ENCODE measurements at places on chromosomes 12 and 14. TPM values are rescaled to one million over a fixed set of nuclear protein-coding genes. Genes with fewer than 3 reads are reported as not detected.

SDSL gene
- 13.3 TPM for total RNA-seq

NGB gene
- not detected for total RNA-seq

DNA sequence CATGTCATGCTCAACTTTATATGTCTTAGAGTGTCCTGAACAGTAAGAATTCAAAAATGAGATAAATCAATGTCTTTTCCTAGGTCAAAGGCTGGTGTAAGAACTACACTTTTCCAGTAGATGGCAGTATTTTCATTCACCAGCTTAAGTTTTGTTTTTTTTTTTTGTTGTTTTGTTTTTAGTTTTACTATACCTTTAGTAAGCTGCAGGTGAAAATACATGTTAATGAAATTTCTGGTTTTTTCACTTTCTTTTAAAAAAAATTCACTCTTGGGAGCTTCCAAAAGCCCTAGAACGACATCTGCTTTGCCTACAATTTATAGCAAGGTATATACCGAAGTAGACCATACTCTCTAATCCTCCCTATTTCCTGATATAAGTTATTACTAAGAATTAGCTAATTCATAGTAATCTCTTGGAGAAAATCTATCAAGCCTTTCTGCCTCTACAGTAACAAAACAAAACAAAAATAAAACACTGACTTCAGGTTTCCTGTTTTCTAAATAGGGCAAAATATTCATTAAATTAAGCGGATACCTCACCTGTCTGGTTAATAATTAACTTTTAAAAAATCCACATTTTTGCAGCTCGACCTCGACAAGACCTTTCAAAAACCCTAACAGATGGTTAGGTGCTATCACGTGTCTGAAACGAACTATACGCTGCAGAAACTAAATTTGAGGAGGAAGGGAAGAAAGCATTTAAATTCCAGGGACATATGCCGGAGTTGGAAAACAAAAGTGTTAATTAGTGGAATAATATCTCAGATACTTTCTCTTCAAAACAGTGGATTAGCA is 2.7 kb upstream of the SAMD4A start:
- H3K4me3 ChIP-seq: peak overlapping the region; percentile 89

DNA sequence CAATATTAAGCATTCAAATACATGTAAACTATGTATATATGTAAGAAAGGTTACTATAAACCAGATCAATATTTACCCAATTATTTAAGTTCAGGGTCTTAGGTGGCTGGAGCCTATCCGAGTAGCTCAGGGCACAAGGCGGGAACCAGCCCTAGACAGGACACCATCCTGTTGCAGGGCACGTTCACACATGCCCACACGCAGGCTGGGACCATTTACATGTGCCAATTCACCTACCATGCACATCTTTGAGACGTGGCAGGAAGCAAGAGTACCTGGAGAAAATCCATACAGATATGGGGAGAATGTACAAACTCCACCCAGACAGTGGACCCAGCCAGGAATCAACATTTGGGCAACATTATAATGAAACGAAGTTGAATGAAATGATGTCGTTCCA is 263.0 kb upstream of the E2F7 start:
- no peak for DNase-seq
- H3K36me3 ChIP-seq: no peaks in the 10 kb centered on the region
- H3K27me3 ChIP-seq: peaks cover 7% of the 10 kb centered on the region
- no peak overlapping the region for H3K27ac ChIP-seq
- peaks cover 21% of the 10 kb centered on the region for H3K4me1 ChIP-seq

- no peaks in the 10 kb centered on the region for H3K27me3 ChIP-seq
- H3K27ac ChIP-seq: peak overlapping the region; percentile 4
- peaks cover 97% of the 10 kb centered on the region for H3K4me1 ChIP-seq
- H3K4me3 ChIP-seq: no peak overlapping the region
- DNase-seq: no peak
- H3K36me3 ChIP-seq: no peaks in the 10 kb centered on the region
These were observed 38.2 kb downstream of the WNK1 start for GRCh38 chr12:790608-791007.

DNA sequence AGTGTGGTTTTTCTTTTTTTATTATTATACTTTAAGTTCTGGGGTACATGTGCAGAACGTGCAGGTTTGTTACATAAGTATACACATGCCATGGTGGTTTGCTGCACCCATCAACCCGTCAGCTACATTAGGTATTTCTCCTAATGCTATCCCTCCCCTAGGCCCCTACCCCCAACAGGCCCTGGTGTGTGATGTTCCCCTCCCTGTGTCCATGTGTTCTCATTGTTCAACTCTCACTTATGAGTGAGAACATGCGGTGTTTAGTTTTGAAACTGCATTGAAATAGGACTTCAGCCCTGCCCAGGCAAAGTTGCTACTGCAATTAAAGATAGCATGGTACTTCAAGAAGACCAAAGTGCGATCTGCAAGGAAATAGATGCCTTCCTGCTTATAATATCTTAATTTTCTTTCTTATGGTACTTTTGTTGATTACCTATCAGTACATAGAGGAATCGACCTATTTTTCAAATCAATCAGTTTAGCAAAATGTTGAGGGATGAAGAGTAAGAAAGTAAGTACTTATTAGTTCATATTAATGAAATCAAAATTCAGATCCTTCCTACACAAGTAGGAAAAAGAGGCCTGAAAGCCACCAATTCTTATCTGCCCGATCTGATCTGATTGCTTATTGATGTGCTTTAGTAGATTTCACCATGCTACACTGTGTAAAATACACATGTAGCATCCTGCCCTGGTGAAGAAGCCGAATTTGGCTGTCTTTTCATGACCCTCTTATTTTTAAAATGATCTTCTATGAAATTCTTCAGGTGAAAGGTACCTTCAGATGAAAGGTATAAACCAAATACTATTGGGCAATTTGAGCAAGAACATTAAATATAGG is 1.6 kb downstream of the LTA4H start:
- DNase-seq: no peak
- peak overlapping the region; percentile 89 for H3K4me3 ChIP-seq
- H3K4me1 ChIP-seq: peaks cover 24% of the 10 kb centered on the region
- no peaks in the 10 kb centered on the region for H3K36me3 ChIP-seq
- no peaks in the 10 kb centered on the region for H3K27me3 ChIP-seq

- H3K27me3 ChIP-seq: no peaks in the 10 kb centered on the region
- H3K36me3 ChIP-seq: no peaks in the 10 kb centered on the region
- peaks cover 40% of the 10 kb centered on the region for H3K4me1 ChIP-seq
These were observed 444 bp downstream of the DRAM1 start for GRCh38 chr12:101877806-101878242.

DNA sequence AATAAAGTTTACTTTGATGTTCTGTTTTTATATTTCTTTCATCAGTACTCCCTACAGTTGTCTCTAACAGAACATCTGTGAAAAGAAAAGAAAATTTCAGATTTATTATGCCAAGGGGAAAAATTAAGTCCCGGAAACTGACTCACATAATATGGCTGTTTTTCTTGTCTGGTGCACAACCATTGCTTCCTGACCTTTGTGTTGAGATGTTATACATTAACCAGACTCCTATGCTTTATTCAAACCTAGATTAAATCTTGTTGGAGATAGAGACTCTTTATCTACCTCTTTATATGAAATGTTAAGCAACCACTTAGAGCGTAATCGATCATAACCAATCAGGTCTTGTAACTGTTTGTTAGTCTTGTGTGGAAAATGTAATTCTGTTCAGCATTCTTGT is 37.6 kb upstream of the BICD1 start:
- H3K27me3 ChIP-seq: no peaks in the 10 kb centered on the region
- H3K4me1 ChIP-seq: no peaks in the 10 kb centered on the region
- DNase-seq: no peak
- H3K36me3 ChIP-seq: no peaks in the 10 kb centered on the region
- no peak overlapping the region for H3K27ac ChIP-seq

OR6C1 gene
- total RNA-seq: not detected

DNA sequence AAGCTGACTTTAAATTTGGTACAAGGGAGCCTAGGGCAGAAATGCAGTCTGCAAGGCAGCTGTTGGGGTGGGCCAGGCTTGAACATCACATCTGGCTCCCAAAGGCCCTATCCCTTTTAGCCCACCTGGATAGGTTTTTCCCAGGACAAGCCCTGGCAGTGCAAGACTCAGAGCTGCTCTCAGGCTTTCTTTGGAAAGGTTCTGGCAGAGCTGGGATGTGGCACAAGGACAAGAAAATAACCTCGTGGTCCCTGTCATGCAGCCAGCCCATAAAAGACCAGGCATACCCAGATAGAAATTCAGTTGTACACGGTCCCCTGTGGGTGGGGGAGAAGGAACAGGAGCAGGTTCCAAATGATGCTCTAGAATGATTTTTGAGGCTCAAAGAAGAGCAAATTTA is 206.9 kb downstream of the TTC7B start:
- no peak overlapping the region for H3K4me3 ChIP-seq
- peaks cover 63% of the 10 kb centered on the region for H3K4me1 ChIP-seq
- peak overlapping the region; percentile 14 for H3K27ac ChIP-seq
- DNase-seq: no peak
- peaks cover 15% of the 10 kb centered on the region for H3K36me3 ChIP-seq
- H3K27me3 ChIP-seq: no peaks in the 10 kb centered on the region

DNA sequence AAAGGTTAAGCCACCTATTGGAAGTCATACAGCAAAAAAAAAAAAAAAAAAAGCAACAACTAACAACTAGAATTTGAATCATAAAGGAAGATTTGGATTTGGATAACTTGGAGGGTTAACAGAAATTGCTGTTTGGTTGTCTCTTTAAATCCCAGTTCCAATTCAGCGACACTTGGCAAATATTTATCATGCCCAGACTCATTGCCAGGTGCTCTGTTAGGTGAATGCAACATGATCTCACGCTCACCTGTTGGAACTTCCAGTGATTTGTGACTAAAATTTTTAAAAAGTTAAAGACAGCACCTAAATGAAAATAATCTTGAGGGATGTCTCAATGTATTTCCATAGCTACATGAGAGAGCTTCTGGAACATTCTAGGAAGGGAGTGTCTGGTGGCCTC is 103.7 kb downstream of the TBX3 start:
- no peaks in the 10 kb centered on the region for H3K36me3 ChIP-seq
- H3K4me1 ChIP-seq: no peaks in the 10 kb centered on the region
- peaks cover 82% of the 10 kb centered on the region for H3K27me3 ChIP-seq
- H3K4me3 ChIP-seq: no peak overlapping the region
- H3K27ac ChIP-seq: no peak overlapping the region

GRCh38 chr12:62694116-62694515 is 227.5 kb downstream of the MON2 start:
- H3K27me3 ChIP-seq: no peaks in the 10 kb centered on the region
- peaks cover 20% of the 10 kb centered on the region for H3K36me3 ChIP-seq
- H3K27ac ChIP-seq: no peak overlapping the region
- peaks cover 20% of the 10 kb centered on the region for H3K4me1 ChIP-seq
- DNase-seq: no peak
- no peak overlapping the region for H3K4me3 ChIP-seq

- no peak overlapping the region for H3K27ac ChIP-seq
- no peak for DNase-seq
- no peaks in the 10 kb centered on the region for H3K4me1 ChIP-seq
- no peaks in the 10 kb centered on the region for H3K27me3 ChIP-seq
- H3K36me3 ChIP-seq: no peaks in the 10 kb centered on the region
- no peak overlapping the region for H3K4me3 ChIP-seq
These were observed 429.4 kb downstream of the PCNX1 start for GRCh38 chr14:71336489-71337192.

GRCh38 chr12:124438437-124439056 is 128.9 kb downstream of the NCOR2 start:
- peak overlapping the region; percentile 46 for H3K27ac ChIP-seq
- peaks cover 23% of the 10 kb centered on the region for H3K36me3 ChIP-seq
- H3K27me3 ChIP-seq: no peaks in the 10 kb centered on the region
- DNase-seq: no peak

GRCh38 chr12:14356147-14356546 is 9.3 kb upstream of the ATF7IP start:
- no peak for DNase-seq
- no peaks in the 10 kb centered on the region for H3K27me3 ChIP-seq
- no peaks in the 10 kb centered on the region for H3K4me1 ChIP-seq
- H3K4me3 ChIP-seq: no peak overlapping the region
- H3K36me3 ChIP-seq: no peaks in the 10 kb centered on the region
- H3K27ac ChIP-seq: no peak overlapping the region

DNA sequence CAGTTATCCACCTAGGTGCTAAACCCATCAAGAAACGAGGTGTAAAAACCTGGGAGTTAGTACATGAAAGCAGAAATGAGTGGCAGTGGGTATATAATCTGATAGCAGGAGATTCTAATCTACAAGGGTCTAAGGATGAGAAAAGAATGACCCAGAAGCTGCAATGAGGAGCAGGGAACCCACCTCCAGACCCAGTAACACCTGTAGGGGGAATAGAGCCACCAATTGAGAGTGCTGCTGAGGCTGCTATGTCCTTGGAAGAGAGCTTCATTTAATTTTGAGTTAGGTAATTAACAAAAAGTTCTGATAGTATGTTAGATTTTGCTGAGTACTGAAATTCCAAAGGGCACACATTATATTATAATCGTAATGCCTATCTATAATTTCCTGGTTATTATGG is 89.8 kb downstream of the KITLG start:
- no peak overlapping the region for H3K4me3 ChIP-seq
- no peaks in the 10 kb centered on the region for H3K36me3 ChIP-seq
- no peaks in the 10 kb centered on the region for H3K27me3 ChIP-seq
- no peak overlapping the region for H3K27ac ChIP-seq

GRCh38 chr12:125121106-125121505 is 55.9 kb downstream of the AACS start:
- no peaks in the 10 kb centered on the region for H3K27me3 ChIP-seq
- peaks cover 25% of the 10 kb centered on the region for H3K36me3 ChIP-seq
- peaks cover 6% of the 10 kb centered on the region for H3K4me1 ChIP-seq
- no peak for DNase-seq
- no peak overlapping the region for H3K27ac ChIP-seq
- H3K4me3 ChIP-seq: no peak overlapping the region

- peaks cover 7% of the 10 kb centered on the region for H3K27me3 ChIP-seq
- no peak overlapping the region for H3K27ac ChIP-seq
- no peaks in the 10 kb centered on the region for H3K4me1 ChIP-seq
- DNase-seq: no peak
These were observed 10.6 kb downstream of the SVOP start for GRCh38 chr12:109010259-109010658.

KRT77 gene
- total RNA-seq: not detected

DNA sequence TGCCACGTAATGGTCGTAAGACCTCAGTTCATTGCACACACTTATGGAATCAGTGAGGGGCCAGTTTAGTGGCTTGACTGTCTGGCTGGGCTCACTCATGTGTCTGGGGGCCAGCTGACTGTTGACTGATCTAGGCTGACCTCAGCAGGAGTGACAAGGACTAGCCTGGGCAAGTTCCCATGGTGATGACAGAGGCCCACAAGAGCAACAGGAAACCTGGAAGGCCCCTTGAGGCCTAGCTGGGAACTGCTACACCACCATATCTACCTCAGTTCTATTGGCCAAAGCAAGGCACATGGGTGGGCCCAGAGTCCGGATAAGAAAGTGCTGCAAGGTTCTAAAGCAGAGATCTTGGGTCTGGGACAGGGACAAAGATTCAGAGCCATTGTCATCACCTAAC is 21.3 kb upstream of the RFLNA start:
- no peak overlapping the region for H3K27ac ChIP-seq
- H3K36me3 ChIP-seq: no peaks in the 10 kb centered on the region
- peaks cover 22% of the 10 kb centered on the region for H3K27me3 ChIP-seq
- DNase-seq: no peak
- H3K4me3 ChIP-seq: no peak overlapping the region

C12orf56 gene
- not detected for total RNA-seq

GRCh38 chr12:78385541-78385940 is 479.0 kb upstream of the SYT1 start:
- H3K36me3 ChIP-seq: no peaks in the 10 kb centered on the region
- H3K4me3 ChIP-seq: no peak overlapping the region
- H3K27me3 ChIP-seq: no peaks in the 10 kb centered on the region
- DNase-seq: no peak

GPX2 gene
- total RNA-seq: not detected

- DNase-seq: no peak
- peaks cover 85% of the 10 kb centered on the region for H3K4me1 ChIP-seq
- H3K27ac ChIP-seq: no peak overlapping the region
- H3K36me3 ChIP-seq: peaks cover 32% of the 10 kb centered on the region
These were observed 7.7 kb downstream of the TBX5 start for GRCh38 chr12:114397978-114398881.

MEG3 gene
- total RNA-seq: 17.5 TPM
